ENCODE measurements at places on chromosomes 16 and 17.
A peak's percentile ranks its signal among the peaks of the same experiment; 100 is the strongest.

DNA sequence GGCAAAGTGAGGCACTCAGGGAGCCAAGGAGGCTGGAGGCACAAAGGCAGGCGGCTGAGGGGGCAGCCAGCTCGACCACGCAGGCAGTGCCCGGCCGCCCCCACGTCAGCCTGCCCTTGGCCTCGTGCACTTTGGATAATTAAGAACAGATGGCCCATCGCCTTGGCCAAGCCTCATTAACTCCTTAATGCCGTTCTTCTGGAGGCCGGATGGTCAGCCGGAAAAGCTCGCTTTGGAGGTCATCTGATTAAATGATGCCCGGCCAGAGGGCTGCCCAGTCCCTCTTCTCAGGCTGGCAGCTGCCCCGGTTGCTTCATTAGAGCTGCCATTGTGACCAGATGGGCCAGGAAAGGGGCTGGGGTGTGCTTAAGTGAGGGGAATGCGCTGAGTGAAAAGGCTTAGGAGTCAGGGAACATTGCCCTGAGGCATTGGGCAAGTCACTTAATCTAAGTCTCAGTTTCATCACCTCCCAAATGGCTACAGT, 364.0 kb downstream of the NPIPA8 start:
- DNase-seq: no peak

GRCh38 chr16:64098451-64098850, 1023.4 kb downstream of the CDH11 start:
- no peak for DNase-seq

- no peak for DNase-seq
Measured at GRCh38 chr17:75403131-75403530, 2.3 kb downstream of the GRB2 start.

GRCh38 chr17:13176436-13176835, 158.6 kb upstream of the ELAC2 start:
- DNase-seq: no peak

DNA sequence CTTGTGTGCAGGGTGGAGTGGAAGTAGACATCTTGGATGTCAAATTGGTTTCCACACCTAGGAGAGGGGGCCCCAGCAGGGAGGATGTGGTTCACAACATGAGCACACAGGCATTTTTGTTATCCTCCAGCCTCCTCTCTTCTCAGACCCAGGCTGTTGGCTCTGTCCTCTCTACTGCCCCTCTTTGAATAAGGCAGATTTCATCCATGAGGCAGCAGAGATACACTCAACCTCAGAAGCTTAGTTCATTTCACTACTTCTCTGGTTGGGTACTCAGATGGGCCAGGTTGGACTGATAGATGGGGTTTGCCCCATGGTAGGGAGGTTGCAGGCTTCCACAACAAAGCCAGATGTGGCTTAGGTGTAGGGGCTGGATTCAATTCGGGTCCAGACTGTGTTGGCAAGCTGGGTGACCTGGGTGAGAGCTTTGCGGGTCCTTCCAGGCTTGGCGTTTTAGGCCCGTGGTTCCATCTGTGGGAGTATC, 22.2 kb upstream of the NFATC3 start:
- DNase-seq: no peak

DNA sequence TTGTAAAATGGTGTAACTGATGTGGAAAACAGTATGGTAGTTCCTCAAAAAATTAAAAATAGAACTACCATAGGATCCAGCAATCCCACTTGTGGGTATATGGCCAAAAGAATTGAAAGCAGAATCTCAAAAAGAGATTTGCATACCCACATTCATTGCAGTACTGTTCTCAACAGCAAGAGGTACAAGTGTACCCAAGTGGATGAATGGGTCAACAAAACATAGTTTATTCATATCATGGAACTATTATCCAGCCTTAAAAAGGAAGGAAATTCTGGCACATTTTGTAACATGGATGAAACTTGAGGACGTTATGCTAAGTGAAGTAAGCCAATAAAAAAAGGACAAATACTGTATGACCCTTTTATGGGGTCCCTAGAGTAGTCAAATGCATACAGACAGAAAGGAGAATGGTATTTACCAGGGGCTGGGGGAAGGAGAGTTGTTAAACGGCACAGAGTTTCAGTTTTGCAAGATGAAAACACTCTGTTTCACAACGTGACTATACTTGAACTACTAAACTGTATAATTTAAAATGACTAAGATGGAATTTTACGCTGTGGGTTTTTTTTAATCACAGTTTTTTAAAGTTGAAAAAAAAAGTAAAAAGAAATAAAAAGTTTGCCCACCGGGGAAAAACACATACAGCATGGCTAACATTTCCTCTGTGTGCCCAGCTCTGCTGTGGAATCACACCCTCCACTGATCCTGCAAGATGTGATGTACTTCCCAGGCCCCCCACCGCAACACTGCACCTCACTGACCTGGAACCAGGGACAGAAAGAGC, 6.1 kb downstream of the TVP23A start:
- no peak for DNase-seq

GRCh38 chr17:17626151-17626805, 34.8 kb upstream of the PEMT start:
- DNase-seq: no peak

GRCh38 chr16:74743668-74744299, 30.8 kb downstream of the FA2H start:
- peak; percentile 32 for DNase-seq

- DNase-seq: no peak
Measured at GRCh38 chr17:9346296-9346926, 229.2 kb downstream of the STX8 start.

- DNase-seq: peak; percentile 50
Measured at GRCh38 chr17:4004517-4005295, 40.5 kb upstream of the ATP2A3 start.

GRCh38 chr16:50696575-50697420, 3.4 kb downstream of the NOD2 start:
- DNase-seq: peak; percentile 79

DNA sequence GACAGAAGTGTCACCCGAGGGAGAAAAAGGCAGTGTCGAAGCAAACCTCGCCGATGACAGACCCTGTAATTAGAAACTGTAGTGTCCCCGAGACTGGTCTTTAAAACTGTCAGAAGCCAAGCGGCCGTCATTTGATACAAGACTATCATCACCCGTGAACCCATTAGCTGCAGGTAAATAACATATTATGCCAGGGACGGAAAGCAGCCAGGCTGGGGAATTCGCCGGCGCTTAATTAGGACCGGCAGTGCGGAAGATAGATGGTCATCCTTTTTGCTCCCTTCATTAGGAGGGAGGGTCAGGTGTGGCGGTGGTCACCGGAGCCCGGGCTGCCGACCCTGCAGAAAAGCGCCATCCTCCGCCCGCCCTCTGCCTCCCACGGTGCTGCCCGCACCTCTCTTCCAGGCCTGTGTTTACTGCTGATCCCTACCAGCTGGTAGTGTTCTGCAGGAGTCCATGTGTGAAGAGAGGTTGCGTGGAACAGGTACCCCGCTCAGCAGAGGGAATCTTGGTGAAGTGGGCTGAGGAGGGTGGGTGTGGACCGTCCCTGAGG, 109.4 kb upstream of the GSE1 start:
- no peak for DNase-seq

DNA sequence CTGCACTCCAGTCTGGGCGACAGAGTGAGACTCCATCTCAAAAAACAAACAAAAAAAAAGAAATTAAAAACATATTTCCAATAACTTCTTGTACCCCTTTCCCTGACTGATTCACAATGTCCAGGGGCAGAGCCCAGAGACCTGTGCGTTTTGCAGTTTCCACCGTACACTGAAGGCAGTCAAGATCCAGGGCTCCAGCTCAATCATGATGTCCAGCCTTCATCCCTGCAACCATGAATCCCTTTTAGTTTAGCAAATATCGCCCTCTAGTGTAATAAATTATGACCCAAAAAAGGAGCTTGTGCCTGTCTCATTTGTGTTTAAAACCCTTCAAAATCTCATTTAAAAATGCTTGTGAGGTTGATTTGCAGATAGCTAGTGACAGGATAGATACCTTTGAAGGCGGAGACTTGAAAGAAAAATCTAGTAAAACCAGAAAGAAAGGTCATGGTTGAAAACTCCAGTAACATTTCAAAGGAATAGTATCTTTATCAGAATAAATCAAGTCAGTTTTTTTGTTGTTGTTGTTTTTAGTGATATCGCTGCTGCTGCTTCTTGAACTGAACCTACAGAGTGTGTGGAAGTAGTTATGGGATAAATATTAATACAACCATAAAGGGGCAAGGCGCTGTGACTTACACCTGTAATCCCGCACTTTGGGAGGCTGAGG, 3.7 kb upstream of the ERN1 start:
- DNase-seq: peak; percentile 72

DNA sequence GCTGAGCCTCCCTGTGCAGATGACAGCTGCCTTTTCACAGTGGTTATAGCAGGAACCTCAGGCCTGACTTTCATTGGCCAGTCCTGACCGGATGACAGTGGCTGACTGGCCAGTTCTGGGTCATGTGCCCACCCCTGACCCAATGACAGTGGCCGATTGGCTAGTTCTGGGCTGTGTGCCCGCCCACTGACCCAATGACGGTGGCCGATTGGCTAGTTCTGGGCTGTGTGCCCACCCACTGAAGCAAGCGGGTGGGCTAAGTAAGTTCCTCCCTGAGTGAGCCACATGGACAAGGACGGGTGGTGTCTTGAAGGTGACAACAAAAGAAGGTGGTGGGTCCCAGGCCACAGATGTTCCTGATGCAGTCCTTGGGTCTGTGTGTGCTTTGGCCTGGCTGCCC, 9.5 kb downstream of the DEF8 start:
- peak; percentile 39 for DNase-seq

GRCh38 chr17:72890711-72891110, 201.8 kb downstream of the SLC39A11 start:
- no peak for DNase-seq

DNA sequence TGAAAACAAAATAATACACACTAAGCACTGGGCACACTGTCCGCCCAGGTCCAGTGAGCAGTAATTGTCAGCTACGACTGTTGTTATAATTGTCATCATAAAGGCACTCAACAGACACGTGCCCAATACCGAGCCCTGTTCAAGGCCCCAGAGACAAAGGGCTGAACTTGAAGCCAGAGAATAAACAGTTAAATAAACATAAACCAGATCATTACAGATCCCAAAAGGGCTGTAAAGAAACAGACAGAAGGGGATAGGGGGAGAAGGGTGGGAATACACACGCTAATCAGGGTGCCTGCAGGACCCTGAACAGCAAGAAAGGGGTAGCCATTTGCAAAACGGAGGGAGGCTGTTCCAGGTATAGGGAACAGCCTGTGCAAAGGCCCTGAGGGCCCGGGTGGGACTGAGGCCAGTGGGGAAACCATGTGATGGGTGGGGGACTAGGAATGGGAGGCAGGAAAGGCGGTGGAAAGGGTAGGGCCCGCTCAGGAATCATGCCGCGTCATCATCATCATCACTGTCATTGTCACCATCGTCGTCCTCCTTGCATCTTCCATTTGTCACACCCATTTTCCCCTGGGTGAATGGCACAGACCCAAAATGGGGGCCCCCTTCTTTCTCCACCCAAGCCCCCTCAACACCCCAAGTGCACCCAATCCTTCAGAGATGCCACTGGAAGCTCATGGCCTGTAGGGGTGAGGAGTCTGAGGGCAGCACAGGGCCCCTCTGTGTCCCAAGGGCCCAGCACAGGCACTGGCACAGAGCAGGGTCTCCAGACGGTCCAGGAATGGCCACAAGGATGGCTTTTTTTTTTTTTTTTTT, 6.3 kb downstream of the CARHSP1 start:
- DNase-seq: peak; percentile 35

DNA sequence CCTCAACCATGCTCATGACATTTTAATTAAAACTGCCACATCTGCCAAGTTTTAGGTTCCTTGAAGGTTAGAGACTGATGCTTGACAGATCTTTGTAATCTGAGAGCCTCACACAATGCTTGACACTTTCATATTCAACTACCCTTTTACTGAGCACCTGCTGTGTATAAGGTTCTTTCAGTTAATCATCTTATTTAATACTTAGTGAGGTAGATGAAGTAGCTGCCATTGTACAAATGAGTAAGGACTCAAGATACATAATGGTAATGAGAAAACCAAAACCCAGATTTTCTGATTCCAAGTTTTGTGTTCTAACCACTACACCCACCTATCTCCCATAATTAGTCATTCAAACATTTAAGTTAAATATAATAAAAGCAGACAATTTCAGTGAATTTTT, 35.4 kb upstream of the ARL6IP1 start:
- no peak for DNase-seq

GRCh38 chr16:31700530-31701388, 172.8 kb upstream of the ZNF267 start:
- peak; percentile 58 for DNase-seq

DNA sequence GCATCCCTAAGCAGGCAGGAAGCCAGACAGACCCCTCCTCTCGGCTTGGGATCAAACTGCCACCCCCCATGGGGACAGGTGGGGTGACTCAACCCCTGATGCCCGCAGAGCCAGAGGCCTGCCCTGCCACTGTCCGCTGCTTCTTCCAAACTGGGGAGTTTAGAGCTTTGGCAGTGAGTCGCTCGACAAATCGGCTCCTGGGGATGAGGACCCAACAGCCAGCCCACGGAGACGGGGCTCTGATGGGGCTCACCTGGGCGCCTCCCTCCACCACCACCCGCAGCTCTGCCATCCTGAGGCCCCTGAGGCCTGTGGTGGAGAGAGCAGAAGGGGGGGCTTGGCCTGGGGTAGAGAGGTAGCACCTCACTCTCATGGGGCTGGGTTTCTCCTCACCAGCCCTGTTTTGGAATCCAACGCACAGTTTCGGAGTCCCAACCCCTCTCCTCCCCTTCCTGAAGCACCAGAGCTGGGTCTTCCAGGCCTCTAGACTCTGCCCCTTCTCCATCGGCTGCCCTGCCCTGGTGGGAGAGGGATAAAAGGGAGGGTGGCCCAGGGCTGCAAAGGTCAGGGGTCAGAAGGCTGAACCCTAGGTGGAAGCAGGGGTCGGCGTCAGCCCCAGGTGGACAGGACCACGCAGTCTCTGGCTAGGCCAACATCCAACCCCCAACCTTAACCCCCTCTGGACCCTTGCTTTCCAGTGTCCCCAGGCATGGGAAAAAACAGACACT, 5.8 kb downstream of the PRSS22 start:
- DNase-seq: no peak

DNA sequence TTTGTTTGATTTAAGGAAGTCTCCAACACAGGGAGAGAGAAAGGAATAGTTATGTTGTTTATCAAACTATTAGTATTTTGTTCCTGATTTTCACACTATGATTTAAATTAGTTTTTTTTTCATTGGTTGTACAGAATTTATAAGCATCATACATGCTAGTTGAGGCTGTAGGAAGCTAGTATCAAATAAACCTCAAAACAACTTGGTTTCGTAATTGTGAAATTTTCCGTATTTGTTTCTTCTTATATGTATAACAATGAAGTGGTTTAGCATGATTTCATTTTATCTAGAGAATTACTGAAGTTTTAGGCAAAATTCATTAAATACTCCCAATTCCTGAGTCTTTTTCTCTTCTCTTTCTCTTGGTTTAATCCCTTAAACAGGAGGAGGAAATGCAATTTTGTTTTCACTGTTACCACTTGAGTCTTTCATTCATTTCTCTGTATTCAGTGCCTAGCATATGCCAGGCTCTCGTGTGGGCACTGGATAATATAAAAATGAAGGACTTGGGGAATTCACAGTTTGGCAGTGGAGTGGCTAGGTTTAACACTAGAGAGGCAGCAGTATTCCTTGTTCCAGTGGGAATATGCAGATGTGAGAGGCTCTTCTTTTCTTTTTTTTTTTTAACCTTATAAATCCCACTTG, 1.8 kb downstream of the CYLD start:
- DNase-seq: no peak
